ENCODE measurements at places on chromosomes 12 and 14.

DNA sequence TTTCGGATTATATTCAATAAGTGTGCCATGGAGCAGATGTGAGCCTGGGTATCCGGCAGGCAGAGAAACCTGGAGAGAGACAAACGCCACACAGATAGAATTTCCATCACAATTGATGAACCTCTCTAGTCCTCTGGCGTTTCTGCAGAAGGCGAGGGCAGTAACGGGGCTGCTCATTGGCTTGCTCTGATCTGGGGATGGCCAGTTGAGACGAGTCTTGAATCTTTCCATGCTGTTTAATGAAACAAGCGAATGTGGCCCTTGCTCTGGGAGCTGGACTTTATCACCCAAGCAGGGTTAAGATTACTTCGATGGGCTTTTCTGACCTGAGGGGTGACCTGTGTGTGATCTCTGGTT is 42.4 kb upstream of the CLMN start:
- DNase-seq: no peak

DNA sequence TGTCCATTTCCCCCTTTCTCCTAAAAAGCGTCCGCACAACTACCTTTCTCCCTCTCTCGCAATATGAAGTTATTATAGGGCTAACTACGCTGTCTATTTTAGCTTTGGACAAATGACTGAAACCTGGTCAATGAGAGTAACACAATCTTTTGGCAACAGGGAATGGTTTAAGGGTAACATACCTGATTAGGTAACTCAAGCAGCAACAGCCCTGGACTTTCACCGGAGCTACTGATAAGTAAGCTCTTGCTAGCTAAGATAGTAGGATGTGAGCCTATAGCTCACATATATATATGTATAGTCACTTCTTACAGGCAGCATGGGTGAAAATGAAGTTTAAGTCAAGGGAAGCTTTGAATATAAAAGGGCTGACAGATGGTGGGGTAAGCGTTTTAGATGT is 313.0 kb downstream of the CEP128 start:
- DNase-seq: no peak

DNA sequence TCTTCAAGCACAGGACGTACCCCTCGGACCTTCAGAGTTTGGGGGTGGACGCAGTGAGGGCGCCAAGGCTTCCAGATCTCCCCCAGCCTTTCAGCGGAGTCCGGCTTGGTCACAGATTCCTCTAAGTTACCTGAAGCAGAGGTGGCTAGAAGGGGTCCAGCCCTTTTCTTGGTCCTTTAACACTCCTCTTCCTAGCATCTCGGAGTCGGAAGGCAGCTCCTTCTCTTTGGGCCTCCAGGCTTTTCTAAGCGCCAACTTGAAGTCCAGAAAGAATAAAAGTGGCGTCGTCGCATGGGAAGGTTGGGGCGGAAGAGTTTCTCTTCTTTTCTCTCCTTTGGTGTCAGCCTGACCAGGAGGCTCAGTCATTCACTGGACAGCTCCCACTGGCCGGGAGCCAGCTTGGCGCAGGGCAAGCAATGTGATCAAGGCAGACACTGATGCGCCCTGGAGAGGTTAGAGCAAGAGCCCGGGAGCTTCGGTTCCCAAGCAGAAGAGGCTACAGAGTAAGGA is 9.6 kb downstream of the OR6S1 start:
- no peak for DNase-seq

GRCh38 chr14:25103271-25103670 is 53.3 kb upstream of the STXBP6 start:
- no peak for DNase-seq

DNA sequence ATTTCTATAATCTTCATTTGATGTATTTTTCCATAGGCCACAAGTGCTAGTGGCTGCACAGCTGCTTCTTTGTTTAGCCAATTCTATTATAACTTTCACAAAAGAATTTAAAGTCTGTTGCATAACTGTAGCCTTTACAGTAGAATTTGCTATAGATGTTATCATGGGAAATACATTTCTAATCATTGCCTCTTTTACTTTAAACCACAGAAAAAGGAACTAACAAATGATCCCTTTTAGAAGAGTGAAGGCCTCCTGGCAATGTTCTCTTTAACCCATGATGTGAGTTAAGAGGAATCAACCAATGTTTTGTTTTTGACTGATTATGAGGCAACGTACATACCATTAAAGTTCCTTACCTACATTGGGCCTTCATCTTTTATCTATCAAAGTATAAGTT is 68.8 kb downstream of the RPL10L start:
- no peak for DNase-seq

DNA sequence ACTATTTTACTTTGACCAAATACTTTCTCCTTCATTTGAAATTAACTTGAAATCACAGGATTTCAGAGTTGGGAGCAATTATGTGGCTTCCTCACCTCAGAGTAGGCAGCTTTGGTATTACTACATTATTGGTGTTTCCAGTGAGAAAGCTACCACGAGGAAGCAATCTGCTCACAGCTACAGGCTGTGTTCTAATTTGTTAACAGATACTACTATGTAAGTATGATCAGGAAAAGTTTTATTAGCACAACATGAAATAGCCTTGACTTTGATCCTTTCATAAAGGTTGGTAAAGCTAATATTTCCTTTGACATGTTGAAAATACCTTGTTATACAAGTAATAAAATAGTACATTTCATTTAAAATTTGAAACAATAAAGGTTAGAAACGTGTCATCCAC is 30.6 kb downstream of the TAOK3 start:
- DNase-seq: no peak

DNA sequence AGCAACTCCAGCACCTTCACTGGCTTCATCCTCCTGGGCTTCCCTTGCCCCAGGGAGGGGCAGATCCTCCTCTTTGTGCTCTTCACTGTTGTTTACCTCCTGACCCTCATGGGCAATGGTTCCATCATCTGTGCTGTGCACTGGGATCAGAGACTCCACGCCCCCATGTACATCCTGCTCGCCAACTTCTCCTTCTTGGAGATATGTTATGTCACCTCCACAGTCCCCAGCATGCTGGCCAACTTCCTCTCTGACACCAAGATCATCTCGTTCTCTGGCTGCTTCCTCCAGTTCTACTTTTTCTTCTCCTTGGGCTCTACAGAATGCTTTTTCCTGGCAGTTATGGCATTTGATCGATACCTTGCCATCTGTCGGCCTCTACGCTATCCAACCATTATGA is 6.8 kb downstream of the OR11G2 start:
- DNase-seq: no peak

GRCh38 chr12:82970614-82971013 is 283.9 kb downstream of the TMTC2 start:
- DNase-seq: no peak

- DNase-seq: no peak
These were observed 29.9 kb upstream of the YBX3 start for GRCh38 chr12:10753059-10753458.

DNA sequence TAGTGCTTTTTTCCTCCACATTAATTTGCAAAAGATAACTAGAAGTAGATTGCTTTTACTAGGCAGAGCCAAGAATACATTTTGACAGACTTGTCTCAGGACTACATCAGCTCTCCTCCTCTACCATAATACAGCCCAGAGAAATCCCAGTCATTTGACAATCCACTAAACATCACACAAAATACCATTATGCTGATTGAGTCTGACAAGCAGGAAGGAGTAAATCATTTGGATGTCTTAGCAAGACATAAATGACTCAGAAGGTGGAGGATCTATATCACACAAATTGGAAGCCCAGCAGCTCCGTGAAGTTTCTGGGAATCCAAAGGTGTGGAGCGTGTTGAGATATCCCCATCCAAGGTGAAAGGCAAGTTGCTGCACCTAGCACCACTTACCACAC is 75.4 kb upstream of the FKBP4 start:
- no peak for DNase-seq

- DNase-seq: no peak
These were observed 454.7 kb downstream of the APAF1 start for GRCh38 chr12:99099786-99100185.

DNA sequence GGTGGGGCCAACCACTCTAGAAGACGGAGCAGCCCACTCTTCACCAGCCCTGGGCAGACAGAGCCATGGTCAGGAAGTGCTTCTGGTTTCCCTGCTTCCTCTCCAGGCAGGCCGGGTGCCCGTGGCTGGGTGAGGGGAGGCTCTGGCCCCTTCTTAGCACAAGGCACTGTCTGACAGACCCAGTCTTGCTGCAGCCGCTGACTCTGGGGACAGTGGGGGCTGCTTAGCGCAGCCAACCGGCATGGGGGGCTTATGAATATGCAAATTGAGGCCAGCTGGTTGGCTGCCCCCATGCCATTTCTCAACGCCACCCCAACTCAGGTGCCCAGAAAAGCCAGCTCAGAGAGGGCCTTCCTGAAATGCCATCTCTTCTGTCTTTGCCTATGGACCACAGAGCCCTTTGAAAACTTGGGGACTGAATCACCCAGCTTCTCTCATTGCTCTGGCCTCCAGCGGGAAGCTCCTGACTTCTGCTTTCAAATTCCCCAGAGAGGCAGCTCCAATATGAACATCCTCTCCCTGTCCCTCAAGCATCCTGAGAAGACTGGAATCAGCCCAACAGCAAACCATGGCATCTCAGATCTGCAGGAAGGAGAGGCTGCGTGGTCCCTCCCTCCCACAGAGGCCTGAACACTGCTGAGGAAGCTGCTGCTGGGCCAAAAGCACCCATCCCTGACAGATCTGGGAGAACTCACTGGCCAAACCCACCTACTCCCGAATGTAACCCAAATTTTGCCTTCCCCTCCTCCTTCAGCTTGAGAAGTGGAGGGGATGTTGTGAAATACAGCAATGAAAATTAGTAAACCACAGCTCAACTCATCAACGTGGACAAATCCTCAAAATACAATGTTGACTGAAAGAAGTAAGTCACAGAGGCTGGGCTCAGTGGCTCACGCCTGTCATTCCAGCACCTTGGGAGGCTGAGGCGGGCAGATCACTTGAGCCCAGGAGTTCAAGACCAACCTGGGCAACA is at the start of gene PROX2:
Gene PROX2, minus strand, starts transcription at position 205 of the 973 bp plus-strand sequence. CDS start 12,311 bp downstream, outside the sequence.
- no peak for DNase-seq

DNA sequence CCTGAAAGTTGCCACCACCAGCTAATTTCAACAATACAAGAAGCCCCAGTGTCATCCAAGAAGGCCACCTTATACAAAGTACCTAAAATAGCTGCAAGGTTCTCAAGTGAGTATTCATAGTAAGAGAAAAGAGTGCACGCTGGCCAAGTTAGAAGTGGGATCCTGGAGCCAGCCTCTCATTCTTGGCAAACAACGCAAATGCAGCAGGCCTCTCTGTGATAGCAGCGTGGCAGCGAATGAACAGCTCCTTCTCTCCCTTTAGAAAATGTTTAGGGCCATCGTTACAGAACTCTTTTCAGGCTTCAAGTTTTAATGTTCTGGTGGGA is 78.0 kb upstream of the IFNG-AS1 start:
- DNase-seq: no peak

- no peak for DNase-seq
These were observed 1.4 kb downstream of the NFKBIA start for GRCh38 chr14:35403114-35403602.

GRCh38 chr14:105323663-105324062 is 9.1 kb downstream of the PACS2 start:
- DNase-seq: no peak

- DNase-seq: no peak
These were observed 11.7 kb upstream of the TMX1 start for GRCh38 chr14:51228391-51228790.

GRCh38 chr12:17159506-17160300 is 553.7 kb upstream of the LMO3 start:
- DNase-seq: no peak

- no peak for DNase-seq
These were observed 64.4 kb downstream of the FUT8 start for GRCh38 chr14:65476942-65477318.

- DNase-seq: no peak
These were observed 195.4 kb upstream of the ARHGAP5 start for GRCh38 chr14:31881531-31882310.

GRCh38 chr14:43019826-43020225 is 1413.2 kb downstream of the LRFN5 start:
- no peak for DNase-seq

GRCh38 chr14:42378274-42378673 is 771.6 kb downstream of the LRFN5 start:
- no peak for DNase-seq

- DNase-seq: no peak
These were observed 11.9 kb upstream of the UBE2N start for GRCh38 chr12:93453633-93454032.

GRCh38 chr12:106867651-106868050 is 88.1 kb upstream of the TMEM263 start:
- DNase-seq: no peak
